Parietal lobe (tissue), 2 donors: ENCODE measurements at places on chromosomes 6 and 20. TPM values are rescaled to one million over a fixed set of nuclear protein-coding genes. Genes with fewer than 3 reads are reported as not detected.

PRDM1 gene
- total RNA-seq = 2.5 TPM

MATN4 gene
- total RNA-seq = not detected

LPA gene
- total RNA-seq = 2.5 TPM

CST1 gene
- not detected for total RNA-seq

RNF182 gene
- 71.1 TPM for total RNA-seq

CCN2 gene
- 5.6 TPM for total RNA-seq

TPMT gene
- 3.8 TPM for total RNA-seq

PTCHD4 gene
- 27.9 TPM for total RNA-seq

FKBP1A gene
- 101 TPM for total RNA-seq

TAAR9 gene
- not detected for total RNA-seq

PRR3 gene
- 22.8 TPM for total RNA-seq

CSNK2B gene
- 83.6 TPM for total RNA-seq

PLEKHG1 gene
- total RNA-seq = 9.4 TPM

KCNG1 gene
- 27.5 TPM for total RNA-seq

MAP3K5 gene
- 8.5 TPM for total RNA-seq

C20orf141 gene
- total RNA-seq = not detected

VSTM2L gene
- 50.7 TPM for total RNA-seq

EDN1 gene
- total RNA-seq = 3.8 TPM

NFS1 gene
- total RNA-seq = 39.4 TPM
